Activated CD4-positive, alpha-beta T cell treated with anti-CD3 and anti-CD28 coated beads, Interleukin-2, amount 50 U/mL, for 48 hours (primary cell): ENCODE measurements at places on chromosomes 2 and 18.

DNA sequence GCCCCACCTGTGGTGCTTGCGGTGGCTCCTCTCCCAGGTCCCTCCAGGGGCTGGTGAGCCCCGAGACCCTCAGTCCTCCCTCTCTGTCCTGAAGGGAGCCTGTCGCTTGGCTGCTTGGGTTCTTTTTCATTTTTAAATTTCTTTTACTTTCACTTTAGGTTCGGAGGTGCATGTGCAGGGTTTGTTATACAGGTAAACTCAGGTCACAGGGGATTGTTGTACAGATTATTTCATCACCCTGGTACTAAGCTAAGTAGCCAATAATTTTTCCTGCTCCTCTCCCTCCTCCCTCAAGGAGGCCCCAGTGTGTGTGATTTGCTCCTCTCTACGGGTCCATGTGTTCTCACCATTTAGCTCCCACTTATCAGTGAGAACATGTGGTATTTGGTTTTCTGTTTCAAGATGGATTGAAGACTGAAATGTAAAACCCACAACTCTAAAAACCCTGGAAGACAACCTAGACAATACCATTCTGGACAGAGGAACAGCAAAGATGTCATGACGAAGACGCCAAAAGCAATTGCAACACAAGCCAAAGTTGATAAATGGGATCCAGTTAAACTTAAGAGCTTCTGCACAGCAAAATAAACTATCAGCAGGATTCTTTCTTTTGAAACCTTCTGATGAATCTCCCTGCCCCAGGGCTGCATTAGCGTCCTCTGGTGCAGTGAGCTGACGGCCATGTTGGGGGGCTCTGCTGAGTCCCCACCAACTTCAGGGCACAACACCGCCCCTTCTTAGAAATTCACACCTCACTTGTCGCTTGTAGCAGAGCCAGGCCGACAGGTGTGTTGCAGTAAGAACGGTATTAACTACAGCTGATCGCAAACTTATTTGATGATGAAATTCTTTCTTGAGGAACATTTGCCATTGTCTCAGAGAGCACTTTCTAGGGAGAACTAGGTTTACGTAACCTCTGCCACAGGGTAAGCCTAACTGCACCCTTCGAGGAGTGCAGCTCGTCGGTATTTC is 135.3 kb downstream of the ZNF236 start:
- no peak for DNase-seq

- DNase-seq, result no peak
Observed at GRCh38 chr2:189024901-189025618, 50.9 kb downstream of the COL3A1 start.

- no peak for DNase-seq
Observed at GRCh38 chr2:54486766-54487165, 30.6 kb downstream of the SPTBN1 start.

GRCh38 chr2:71637736-71638135 is 184.4 kb downstream of the DYSF start:
- no peak for DNase-seq
